Astrocyte (in vitro differentiated cells and primary cell): ENCODE measurements at places on chromosomes 3 and 15.

DNA sequence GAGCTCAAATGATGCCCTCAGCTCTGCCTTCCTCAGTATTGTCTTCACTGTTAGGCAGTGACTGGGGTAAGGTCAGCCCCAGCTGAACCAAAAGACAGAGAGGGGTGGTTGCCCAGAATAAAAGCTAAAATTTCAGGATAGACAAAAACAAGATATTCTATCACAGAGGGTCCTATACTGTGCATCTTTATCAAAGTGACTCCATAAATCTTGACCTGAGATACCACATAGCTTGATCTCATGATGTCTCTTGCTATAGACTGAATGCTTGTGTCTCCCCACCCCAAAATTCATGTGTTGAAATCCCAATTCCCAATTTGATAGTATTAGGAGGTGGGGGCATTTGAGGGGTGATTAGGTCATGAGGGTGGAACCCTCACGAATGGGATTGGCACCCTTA, 30.4 kb downstream of the EIF1B start:
- DNase-seq = no peak

DNA sequence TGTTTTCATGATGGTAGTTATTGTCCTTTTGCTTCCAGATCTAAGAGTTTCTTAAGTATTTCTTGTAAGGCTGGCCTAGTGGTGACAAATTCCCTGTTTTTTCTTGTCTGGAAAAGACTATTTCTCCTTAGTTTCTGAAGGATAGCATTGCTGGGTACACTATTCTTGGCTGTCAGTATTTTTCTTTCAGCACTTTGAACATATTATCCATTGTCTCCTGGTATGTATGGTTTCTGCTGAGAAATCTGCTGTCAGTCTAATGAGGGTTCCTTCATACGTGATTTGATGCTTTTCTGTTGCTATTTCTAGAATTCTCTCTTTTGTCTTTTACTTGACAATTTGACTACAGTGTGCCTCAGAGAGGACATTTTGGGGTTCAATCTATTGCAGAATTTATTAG, 134.3 kb downstream of the CGGBP1 start:
- no peak for DNase-seq

DNA sequence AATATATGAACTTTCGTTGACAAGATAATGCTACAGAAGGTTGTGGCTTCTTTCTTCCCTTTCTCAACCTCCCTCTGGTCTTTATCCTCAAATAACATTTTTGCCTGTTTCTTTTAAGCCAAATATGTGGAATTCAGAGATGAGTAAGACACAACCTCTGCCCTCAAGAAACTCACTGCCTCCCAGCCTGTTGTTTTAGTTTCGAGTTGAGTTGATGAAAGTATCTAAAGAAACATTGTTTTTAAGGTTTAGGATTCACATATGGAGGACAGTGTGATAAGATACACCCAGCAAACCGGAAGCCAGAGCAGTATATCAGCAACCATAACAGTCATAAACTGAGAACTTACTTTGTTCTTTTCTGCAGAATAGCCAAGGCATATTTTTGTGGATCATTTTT, 218.6 kb downstream of the THSD4 start:
- peak; percentile 73 for DNase-seq

DNA sequence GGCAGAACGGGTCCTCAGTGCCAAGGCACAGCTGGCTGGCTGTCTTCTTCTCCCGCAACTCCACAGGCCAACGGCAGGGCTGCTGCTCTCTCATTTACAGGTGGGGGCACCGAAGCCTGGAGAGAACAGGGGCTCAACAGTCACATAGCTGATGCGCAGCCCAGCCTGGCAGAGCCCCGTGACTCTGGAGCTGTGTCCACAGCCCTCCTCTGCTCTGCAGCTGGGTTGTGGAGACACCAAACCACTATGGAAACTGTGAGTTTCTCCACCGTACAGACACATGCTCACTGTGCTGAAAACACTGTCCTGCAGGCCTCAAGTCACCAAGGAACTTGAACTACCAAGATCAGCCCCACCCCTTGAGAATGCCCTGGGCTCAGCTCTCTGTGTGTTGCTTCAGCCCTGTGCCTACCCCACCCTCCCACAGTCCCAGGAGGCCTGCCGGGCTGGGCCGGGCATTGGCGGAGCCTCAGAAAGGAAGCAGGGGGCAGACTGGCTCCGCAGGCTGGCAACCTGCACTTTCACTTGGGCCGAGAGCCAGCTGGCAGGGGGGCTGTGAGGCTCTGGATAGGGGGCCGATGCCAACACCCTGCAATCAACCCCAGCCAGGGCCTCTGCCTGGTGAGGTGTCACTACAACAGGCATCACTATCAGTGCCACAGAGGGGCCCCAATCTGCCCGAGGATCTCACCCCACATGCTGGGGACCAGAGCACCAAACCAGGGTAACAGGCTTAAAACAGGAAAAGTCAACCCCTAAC, 113.7 kb upstream of the RPL32 start:
- DNase-seq = no peak

- peak; percentile 36 for DNase-seq
These were observed 294.9 kb upstream of the SGO1 start for GRCh38 chr3:20480786-20481365.
